ENCODE measurements at places on chromosomes 13 and 19. TPM values are rescaled to one million over a fixed set of nuclear protein-coding genes. Genes with fewer than 3 reads are reported as not detected.

DNA sequence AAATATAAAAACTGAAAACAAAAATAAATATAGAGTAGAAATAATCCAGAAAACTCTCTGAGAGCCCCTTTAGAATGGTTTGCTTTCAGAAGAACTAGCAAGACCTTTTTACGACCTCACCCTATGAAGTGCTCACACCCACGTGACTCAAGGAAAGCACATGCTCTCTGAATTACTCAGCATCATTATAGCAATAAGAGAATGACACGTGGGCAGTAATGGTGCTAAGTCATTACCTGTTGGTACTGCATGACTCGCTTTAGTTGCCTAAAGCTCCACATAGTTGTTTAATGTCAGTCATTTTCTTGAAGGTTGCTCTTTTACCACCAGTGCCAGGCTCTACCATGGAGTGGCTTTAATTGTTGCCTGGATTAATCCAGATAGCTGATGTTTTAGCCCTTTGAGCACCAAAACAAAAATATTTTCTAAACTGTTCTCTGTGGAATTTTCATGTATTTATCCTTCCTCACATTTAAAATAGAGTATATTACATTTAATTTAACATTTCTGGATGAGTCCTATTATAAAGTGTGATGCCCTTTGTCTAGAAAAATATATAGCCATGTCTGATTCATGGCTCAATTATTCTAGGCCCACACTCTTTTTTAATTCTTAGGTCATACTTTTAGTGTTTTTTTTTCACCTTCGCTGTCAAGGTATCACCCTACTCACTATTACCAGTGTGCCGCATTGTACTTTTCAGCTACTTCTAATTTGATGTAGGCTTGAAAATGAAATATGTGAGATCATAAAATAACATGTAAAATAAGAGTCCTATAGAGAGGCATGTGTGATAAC, 56.8 kb downstream of the THSD1 start:
- DNase-seq: peak; percentile 51

- DNase-seq: no peak
Measured at GRCh38 chr13:22286338-22286737, 615.5 kb downstream of the FGF9 start.

GRCh38 chr13:59671881-59672280, 491.8 kb downstream of the DIAPH3 start:
- no peak for DNase-seq

GRCh38 chr13:41756198-41756880, 204.6 kb downstream of the VWA8 start:
- no peak for DNase-seq

DNA sequence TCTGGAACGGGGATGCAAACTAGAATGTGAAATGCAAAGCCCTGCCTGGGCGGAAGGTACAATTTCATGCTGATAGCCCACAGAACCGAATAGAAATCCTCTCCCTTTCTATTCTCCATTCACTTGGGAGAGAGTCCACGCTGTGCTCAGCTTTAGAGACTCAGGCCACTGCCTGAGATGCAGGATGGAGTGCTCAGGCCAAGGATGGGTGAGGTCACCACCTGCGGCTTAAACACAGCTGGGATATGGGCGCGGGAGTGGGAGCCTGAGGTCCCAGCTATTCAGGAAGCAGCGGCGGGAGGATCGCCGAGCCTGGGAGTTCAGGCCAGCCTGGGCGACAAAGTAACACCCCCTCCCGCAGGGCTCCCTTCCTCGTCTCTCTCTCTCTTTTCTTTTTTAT, 446 bp upstream of the ZNF83 start:
- peak; percentile 48 for DNase-seq

GRCh38 chr19:29450306-29450705, 75.5 kb upstream of the VSTM2B start:
- DNase-seq: no peak

S1PR5 gene
- 0.57 TPM for total RNA-seq

PLIN5 gene
- 0.84 TPM for total RNA-seq

TEX29 gene
- not detected for total RNA-seq

ZNF653 gene
- total RNA-seq: 8.9 TPM

DNA sequence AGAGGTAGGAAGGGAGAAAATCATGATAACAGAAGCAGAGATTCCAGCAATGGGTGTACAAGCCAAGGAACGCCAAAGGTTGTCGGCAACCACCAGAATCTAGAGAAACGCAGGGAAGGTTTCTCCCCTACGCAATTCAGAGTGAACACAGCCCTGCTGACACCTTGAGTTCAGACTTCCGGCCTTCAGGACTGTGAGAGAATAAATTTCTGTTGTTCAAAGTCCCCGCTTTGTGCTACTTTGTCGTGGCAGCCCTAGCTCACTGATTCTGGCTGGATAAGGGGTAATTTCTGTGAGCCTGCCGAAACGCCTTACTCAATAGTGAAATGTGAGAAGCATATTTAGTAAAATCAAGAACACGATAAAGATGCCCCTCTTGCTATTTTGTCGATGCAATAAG, 5.3 kb upstream of the CLEC4G start:
- no peak for DNase-seq

DNA sequence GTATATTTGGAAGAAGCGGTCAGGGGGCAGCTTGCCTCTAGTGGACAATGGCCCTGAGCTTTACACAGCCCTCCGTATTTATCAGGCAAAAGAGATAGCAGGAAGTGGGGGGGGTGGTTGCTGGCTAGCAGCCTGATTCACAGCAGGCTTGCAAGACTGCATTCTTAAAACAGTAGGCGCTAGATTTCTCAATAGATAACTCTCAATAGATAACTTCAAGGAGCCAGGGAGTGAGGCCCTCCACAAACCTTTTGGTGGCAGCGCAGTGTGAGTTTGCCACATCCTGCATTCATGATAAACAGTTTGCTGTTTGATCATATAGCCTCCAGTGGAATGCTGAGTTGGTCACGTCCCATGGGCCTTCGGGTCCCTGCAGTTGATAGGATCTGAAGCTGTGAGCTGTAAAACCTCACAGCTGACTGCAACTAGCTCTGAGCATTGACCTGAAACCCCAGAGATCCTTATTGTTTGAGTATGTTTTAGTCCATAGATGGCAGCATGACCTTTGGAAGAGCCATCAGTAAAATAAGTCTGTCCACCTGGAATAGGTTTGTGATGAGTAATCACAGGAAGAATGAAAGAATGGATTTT, 12.2 kb downstream of the FPR3 start:
- no peak for DNase-seq

CTU1 gene
- total RNA-seq: 8.9 TPM

INSL3 gene
- not detected for total RNA-seq

- DNase-seq: peak; percentile 58
Measured at GRCh38 chr13:110415669-110416068, 108.6 kb downstream of the COL4A2 start.

ZNF491 gene
- 0.56 TPM for total RNA-seq

GRCh38 chr13:30872685-30873461, 33.2 kb upstream of the MEDAG start:
- no peak for DNase-seq

CYP4F2 gene
- not detected for total RNA-seq

ZNF418 gene
- total RNA-seq: 0.50 TPM

- DNase-seq: no peak
Measured at GRCh38 chr19:29867984-29868383, 56.2 kb downstream of the CCNE1 start.

- DNase-seq: no peak
Measured at GRCh38 chr19:45972081-45972946, 1.4 kb downstream of the NOVA2 start.

CATSPERD gene
- not detected for total RNA-seq

GRCh38 chr13:37139356-37139755, 33.9 kb upstream of the CSNK1A1L start:
- DNase-seq: no peak

GRCh38 chr13:27421101-27421871, 3.1 kb upstream of the GTF3A start:
- no peak for DNase-seq

DNA sequence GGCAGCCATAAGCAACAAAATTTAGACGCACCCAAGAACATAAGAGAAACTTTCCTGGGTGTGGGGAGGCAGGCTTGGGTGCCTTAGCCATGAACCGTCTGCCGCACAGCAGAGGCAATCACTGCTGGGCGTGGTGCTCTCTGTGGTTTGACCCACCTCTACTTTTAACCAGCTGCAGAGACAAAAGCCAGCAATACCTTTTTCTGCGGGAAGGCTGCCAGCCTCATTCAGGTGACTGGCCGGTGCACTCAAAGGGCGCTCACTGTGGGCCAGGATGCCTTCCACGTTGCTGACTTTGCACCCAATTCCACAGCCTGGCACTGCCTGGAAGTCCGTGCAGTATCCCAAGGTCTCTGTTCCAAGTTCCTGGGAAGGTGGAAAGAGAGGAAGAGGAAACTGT, 69.1 kb downstream of the ATP7B start:
- no peak for DNase-seq

GRCh38 chr13:33034882-33035520, 18.8 kb downstream of the KL start:
- no peak for DNase-seq

DNA sequence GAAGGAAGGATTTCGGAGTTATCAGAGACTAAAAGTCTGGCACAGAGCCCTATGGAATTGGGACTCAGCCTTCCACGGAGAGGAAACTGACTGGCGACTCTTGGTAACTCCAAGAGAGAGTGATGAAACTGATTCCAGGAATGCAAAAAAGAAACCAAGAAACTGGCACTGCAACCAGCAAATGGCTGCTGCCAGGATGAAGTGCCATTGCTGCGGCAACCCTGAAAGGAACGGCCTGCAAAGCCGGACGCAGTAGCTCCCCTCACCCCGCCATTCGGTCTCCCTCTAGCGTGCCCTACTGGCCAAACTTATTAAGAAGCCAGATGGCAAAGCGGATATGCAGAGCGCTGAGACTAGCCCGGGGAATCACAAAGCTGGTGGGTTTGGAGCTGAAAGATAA, 236.0 kb downstream of the PCDH9 start:
- peak; percentile 36 for DNase-seq

CLDND2 gene
- total RNA-seq: 1.6 TPM

CELF5 gene
- not detected for total RNA-seq

ZNF709 gene
- 1.7 TPM for total RNA-seq

AZU1 gene
- not detected for total RNA-seq

- DNase-seq: no peak
Measured at GRCh38 chr13:40571338-40571963, 95.0 kb downstream of the FOXO1 start.

- no peak for DNase-seq
Measured at GRCh38 chr19:39017026-39017425, 15.3 kb downstream of the FBXO27 start.

DNA sequence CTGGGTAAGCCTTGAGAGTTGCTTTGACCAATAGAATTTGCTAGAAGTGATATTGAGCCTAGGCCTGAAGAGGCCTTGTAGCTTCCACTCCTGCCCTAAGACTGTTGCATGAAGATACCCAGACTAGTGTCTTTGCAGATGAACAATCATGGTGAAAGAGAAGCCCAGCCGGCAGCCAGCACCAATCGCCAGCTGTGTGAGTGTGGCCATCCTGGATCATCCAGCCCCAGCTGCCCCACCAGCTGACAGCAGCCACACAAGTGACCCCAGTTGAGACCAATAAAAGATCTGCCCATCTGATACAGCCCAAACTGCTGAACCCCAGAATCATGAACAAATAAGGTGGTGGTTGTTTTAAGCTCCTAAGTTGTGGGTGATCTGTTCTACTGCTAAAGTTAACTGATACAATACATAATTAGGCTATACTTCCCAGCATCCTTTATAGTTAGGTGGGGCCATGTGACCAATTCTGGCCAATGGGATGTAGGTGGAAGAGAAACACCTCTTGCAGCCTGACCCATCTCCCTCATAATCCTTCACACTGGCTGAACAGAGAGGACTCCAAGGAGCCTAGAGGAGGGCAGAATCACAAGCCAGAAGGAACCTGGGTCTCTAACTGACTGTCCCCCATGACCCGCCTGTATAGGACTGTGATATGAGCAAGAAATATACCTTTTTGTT, 9.4 kb upstream of the ZNF428 start:
- DNase-seq: no peak

DNA sequence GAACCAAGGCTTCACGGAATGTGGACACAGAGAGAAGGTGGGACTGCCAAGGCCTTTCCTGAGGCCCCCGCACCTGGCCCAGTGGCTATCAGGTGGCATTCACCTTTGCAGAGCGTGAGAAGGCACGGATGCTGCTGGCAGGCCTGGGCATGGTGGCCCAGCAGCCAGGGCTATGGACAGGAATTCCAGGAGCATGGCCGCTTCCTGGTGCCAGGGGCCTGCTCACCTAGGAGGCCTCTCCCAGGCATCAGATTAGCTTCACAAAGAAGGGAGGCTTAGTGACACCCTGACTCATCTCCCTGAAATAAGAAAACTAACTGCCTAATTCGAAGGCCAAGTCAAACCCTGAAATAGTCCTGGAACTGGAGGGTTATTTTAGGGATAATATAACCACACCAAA, 155.8 kb downstream of the TEX29 start:
- DNase-seq: no peak

DNA sequence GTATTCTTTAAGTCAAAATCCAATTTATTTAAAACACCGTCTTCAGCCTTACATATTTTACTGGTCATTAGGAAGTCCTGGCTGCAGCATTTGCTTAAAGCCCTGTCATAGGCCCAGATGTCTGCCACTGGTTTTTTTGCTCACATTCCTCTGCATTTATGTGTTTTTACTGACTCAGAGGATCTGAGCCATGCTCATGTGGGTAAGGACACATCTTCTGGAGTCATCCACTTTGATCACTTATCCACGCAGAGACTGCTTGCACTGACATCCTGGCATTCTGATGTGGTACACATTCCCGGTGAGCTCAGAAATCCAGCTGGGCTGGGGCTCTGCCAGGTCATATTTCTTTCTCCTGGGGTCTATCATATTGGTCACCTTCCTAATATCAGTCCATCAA, 531.7 kb upstream of the ARGLU1 start:
- DNase-seq: no peak

AMH gene
- total RNA-seq: 19.3 TPM

DNA sequence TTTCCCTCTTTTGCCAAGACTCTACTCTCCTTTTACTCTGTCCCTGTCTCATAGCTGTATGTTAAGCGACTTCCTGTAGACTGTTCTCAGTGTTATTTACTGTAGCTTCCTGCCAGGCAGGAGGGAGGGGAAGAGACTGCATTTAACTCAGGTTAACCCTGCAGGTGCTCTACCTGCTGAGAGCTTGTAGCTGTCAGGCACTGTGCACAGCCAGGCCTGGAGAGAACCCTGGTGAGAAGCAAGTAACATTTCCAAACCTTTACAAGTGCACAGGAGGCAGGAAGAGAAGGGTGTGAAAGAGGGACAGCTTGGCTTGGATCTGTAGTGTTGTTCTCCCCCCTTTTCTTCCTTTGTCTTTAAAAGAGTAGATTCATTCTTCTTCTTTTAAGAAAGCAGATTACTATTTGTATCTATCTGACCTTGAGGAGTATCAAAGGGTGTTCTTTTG, 167.1 kb downstream of the LMO7 start:
- DNase-seq: no peak

NAT14 gene
- 40.9 TPM for total RNA-seq

GRCh38 chr19:55913643-55914268, 18.4 kb downstream of the NLRP13 start:
- peak; percentile 25 for DNase-seq

PALM3 gene
- total RNA-seq: 25.9 TPM
